ENCODE measurements at places on chromosomes 7 and 10. TPM values are rescaled to one million over a fixed set of nuclear protein-coding genes. Genes with fewer than 3 reads are reported as not detected.

FLNC gene
- total RNA-seq, result 3.4 TPM

DPYSL4 gene
- 15.3 TPM for total RNA-seq

RAMP3 gene
- not detected for total RNA-seq

SLC12A9 gene
- 13.3 TPM for total RNA-seq

TECPR1 gene
- 7.8 TPM for total RNA-seq

CLIP2 gene
- total RNA-seq, result 11.8 TPM

TMEM270 gene
- total RNA-seq, result 0.17 TPM

EPC1 gene
- total RNA-seq, result 16.3 TPM

C7orf33 gene
- total RNA-seq, result not detected

Data from A549 treated with AZD2906 at 1 μM for 4 hours (cell line).